ENCODE measurements at places on chromosomes 12 and 14. TPM values are rescaled to one million over a fixed set of nuclear protein-coding genes. Genes with fewer than 3 reads are reported as not detected.

- no peak overlapping the region for H3K4me3 ChIP-seq
- no peaks in the 10 kb centered on the region for H3K27me3 ChIP-seq
- no peaks in the 10 kb centered on the region for H3K36me3 ChIP-seq
- no peaks in the 10 kb centered on the region for H3K4me1 ChIP-seq
- no peak overlapping the region for H3K27ac ChIP-seq
These were observed 546.7 kb downstream of the SNAPC1 start for GRCh38 chr14:62308891-62309290.

- no peaks in the 10 kb centered on the region for H3K4me1 ChIP-seq
- peaks cover 5% of the 10 kb centered on the region for H3K27me3 ChIP-seq
- H3K27ac ChIP-seq = no peak overlapping the region
- no peak for DNase-seq
- H3K36me3 ChIP-seq = peaks cover 4% of the 10 kb centered on the region
- H3K4me3 ChIP-seq = no peak overlapping the region
These were observed 43.0 kb downstream of the PPP4R4 start for GRCh38 chr14:94217116-94217515.

DNA sequence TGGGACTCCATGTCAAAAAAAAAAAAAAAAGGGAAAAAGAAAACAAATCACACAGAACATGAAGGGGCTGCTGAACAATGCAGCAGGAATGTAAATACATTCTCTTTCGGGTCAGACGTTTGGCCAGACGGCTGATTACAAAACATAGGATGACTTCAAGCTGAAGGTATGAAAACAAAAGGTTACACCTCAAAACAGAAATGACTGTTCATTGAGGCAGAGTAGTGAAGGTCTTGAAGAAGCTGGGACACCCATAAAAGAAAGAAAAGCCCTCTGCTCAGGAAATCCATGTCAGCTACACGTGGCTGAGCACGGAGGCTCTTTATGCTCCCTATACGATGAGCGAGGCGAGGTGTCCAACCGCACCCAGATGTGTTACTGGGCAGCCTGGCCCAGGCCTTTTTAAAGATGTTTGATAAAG, 37.7 kb downstream of the FGD4 start:
- H3K4me1 ChIP-seq = no peaks in the 10 kb centered on the region
- no peak overlapping the region for H3K27ac ChIP-seq
- H3K36me3 ChIP-seq = no peaks in the 10 kb centered on the region
- H3K4me3 ChIP-seq = no peak overlapping the region

DNA sequence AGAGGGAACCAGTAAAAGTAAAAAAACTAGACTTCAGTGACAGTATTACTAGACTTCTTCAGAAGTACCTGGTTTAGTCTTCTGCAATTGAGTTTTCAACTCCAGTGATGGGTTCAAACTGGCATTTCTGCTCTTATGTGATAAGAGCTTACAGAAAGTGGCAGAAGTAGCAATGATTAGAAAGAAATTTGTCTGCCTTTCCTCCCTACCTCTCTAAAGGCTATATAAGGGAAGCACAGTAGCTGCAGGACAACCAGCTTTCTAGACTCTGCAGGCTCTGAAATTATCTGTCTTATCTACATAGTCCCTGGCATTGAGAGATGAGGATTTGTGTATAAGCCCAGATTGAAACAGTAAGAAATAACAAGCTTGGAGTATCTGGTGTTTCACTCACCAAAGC, 107.5 kb downstream of the DAAM1 start:
- peaks cover 15% of the 10 kb centered on the region for H3K4me1 ChIP-seq
- H3K4me3 ChIP-seq = no peak overlapping the region
- H3K27me3 ChIP-seq = no peaks in the 10 kb centered on the region

- H3K27ac ChIP-seq = no peak overlapping the region
- H3K36me3 ChIP-seq = no peaks in the 10 kb centered on the region
- no peak for DNase-seq
These were observed 25.3 kb downstream of the AK7 start for GRCh38 chr14:96417254-96417653.

DNA sequence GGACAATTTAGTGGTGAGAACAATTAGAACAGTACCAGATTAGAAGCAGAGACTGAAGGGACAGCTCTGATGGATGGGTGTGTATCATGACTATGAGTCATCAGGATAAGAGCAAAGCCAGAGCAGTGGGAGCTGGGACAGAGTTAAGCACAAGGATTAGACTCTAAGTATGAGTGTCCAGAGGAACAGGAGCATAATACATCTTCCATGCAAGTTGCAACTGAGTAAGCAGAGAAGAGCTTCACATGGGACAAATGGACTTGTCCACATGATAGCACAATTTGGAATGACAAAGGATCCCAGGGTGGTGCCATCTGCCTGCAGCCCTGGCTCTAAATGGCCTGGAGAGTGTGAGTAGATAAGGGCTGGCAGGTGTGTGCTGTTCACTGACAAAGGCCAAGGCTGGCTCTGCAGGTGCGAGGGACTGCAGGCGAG, 226.4 kb upstream of the CAND1 start:
- no peaks in the 10 kb centered on the region for H3K36me3 ChIP-seq
- H3K4me3 ChIP-seq = no peak overlapping the region
- no peak overlapping the region for H3K27ac ChIP-seq
- no peaks in the 10 kb centered on the region for H3K27me3 ChIP-seq

DNA sequence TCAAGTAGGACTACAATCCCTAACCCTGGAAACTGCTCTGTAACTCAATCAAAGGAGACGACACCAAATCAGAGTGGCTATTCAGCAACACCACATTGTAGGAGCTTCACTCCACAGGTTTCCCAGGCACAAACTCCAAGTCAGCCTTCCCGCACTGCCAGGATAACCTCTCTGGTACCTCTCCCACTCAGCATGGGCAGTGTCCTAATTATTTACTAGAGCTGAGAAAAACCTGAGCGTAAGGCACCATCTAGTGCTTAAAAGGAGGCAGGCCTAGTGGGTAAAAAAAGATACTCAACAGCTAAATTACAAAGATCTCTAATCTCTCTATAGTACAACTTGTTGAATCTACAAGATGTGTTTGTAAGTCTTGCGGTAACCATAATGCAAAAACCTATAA, 36.1 kb downstream of the PARP11 start:
- no peak overlapping the region for H3K4me3 ChIP-seq
- DNase-seq = no peak
- H3K27me3 ChIP-seq = no peaks in the 10 kb centered on the region
- peaks cover 57% of the 10 kb centered on the region for H3K4me1 ChIP-seq

DNA sequence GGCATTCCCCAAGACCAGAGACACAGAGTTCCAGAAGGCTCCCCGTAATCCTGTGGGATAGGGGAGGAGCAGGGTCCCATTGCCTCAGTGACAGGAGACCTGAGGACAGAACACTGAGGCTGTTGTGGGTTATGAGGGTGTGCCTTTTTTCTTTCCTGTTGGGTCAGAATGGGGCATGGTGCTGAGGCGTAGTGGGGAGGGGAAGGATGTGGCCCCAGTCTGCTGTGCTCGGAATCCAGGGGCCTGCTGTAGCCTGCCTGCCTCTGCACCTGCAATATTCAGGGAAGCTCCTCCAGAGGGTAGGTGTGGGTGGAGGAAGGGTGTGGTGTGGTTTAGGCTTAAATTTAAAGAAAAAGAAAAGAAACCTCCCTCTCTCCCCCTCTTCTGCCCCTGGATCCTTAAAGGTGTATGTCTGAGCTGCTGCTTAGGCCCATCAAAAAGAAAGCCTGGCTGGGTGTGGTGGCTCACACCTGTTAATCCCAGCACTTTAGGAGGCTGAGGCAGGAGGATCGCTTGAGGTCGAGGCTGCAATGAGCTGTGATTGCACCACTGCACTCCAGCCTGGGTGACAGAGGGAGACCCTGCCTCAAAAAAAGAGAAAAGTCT, 18.7 kb downstream of the PLEKHG3 start:
- H3K4me3 ChIP-seq = no peak overlapping the region
- DNase-seq = no peak
- no peaks in the 10 kb centered on the region for H3K27me3 ChIP-seq
- no peak overlapping the region for H3K27ac ChIP-seq
- peaks cover 5% of the 10 kb centered on the region for H3K4me1 ChIP-seq

DNA sequence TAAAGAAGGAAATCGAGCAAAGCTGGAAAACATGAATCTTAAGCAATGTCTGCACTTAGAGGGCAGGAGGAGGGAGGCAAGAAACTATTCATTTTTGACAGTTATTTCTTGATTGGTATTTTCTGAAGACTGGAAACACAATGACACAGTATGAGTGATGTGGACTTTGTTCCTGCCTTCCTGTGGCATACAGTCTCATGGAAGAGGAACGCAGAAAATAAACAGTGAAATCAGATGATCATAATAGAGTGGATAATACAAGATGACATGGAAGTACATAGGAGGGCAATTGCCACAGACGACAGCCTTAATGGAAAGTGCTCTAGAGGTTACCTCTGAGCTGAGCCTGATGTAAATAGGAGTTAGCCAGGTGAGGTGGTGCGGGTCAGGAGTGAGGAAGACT, 140.4 kb upstream of the MAX start:
- no peak overlapping the region for H3K4me3 ChIP-seq
- H3K27ac ChIP-seq = no peak overlapping the region
- peaks cover 7% of the 10 kb centered on the region for H3K4me1 ChIP-seq
- H3K36me3 ChIP-seq = peaks cover under 1% of the 10 kb centered on the region
- no peaks in the 10 kb centered on the region for H3K27me3 ChIP-seq

DEPDC4 gene
- 2.4 TPM for total RNA-seq

HOXC4 gene
- 1.0 TPM for total RNA-seq

CLEC4A gene
- not detected for total RNA-seq

CYP27B1 gene
- 9.6 TPM for total RNA-seq

AEBP2 gene
- 60.3 TPM for total RNA-seq

CPSF6 gene
- total RNA-seq = 133 TPM

CD69 gene
- total RNA-seq = 143 TPM

RD3L gene
- total RNA-seq = not detected

GARIN6 gene
- not detected for total RNA-seq
